Thymus (tissue), 14 donors: ENCODE measurements at places on chromosomes 11 and 22. TPM values are rescaled to one million over a fixed set of nuclear protein-coding genes. Genes with fewer than 3 reads are reported as not detected.
A peak's percentile ranks its signal among the peaks of the same experiment; 100 is the strongest.

GRCh38 chr22:33519071-33519973 is 401.0 kb downstream of the LARGE1 start:
- peak; percentile 46 for DNase-seq

DNA sequence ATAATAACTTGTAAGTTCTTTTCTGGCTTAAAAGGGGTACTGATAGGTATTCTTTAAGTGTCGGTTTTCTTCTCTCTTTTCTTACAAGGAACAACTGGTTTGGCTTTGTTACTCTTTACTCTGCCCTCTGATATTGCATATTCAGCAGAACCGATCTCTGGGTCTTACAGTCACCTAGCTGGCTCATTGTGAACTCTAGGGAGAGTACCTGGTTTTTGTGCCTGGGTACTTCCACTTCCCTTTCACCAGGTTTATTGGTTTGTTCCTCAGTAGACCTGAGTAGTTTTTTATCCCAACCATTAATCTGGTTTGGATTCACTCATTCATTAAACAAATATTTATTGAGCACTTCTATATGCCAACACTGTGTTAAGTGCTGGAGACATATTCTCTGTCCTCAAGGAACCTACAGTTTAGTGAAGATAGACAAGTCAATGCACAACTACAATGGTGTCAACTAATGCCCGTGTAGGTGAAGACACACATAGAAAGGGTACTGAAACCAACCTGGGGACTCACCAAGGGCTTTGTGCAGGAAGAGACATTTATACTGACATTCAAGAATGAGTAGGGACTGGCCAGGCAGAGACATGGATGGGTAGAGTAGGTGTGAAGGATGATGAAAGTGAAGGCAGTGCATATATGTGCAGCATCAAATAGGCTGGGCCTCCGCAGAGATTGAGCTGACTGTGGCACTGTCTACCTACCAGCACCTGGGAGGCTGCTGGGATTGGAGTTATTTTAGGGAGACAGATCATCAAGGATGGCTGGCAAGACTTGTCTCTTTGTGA is 348.8 kb upstream of the C11orf87 start:
- DNase-seq: no peak

DNA sequence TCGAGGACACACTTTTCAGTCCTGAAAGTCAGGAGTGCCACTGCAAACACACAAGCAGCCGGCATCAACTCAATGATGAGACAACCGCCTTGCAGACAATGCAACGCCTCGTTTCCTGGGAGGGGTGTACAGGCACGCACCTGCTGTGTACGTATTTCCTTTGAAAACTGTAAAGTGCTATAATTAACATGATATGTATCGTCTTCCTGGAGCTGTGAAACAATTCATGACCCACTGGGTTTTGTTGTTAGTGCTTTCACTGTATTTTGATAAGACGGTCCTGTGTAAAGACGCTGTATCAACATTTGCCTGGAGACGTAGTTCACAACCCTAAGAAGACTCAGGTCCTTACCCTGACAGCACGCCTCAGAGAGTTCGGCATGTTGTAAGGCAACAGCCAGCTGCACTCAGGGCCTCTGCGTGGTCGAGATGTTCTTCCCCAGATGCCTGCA is 105.7 kb upstream of the ANO1 start:
- peak; percentile 53 for DNase-seq

LDHAL6A gene
- total RNA-seq: not detected

DNA sequence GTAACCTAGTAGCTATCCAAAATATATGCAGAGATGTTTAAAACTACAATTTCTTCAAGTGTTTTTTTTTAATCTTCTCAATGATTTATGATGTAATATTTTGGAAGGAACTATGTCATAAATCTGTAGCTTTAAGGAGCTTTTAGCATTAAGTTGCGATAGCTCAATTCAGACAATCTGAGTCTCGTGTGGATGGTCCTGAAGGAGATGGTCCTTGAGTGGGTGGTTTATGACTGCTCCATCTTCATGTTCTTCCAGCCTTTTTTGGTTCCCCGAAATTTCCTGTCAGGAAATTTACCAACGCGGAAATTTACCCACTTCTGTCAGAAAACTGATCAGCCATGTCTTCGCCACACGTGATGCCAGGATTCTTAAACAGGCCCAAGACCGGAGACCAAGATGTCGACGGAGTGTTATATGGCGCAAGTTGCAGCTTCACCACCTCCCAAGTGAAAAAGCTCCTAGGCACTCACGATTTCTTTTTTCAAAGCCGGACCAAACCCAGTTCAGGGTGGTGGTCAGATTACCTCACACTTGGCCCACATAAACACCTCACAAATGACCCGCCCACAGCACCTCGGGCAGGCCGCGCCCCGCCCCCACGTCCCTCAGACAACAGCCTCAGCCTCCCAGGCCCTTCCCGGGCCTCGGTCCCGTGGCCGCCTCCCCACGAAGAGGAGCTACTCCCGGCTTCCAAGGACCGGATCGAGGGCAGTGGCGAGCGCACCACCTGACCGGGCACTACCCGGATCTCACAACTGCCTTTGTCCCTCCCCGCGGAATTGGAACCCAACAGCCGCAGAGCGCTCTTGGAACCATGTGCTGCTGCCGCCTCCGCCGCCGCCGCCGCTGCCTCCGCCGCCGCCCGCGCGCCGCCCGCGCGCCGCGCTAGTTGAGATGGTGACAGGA is at the start of gene MORC2:
Gene MORC2 (minus strand): TSS at position 760 of the 909 bp plus-strand sequence. CDS start 885 bp downstream, outside the sequence.
- no peak for DNase-seq

GRCh38 chr11:331358-332060 is 10.8 kb upstream of the IFITM3 start:
- no peak for DNase-seq

- DNase-seq: no peak
These were observed 5.3 kb downstream of the P2RY6 start for GRCh38 chr11:73277467-73277866.

DNA sequence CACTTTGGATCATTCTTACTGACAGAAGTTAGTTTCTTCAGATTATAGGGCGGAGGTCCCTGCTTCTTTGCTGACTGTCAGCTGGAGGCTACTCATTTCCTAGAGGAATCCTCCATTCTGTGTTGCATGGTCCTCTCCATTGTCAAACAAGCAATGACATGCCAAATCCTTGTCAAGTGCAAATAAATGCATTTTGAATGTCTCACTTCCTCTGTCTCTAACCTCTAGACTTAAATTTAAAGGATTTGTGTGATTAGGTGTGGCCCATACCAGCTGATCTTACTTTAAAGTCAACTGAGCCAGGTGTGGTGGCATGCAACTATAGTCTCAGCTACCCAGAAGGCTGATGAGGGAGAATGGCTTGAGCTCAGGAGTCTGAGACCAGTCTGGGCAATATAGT is 458.4 kb upstream of the CCDC179 start:
- DNase-seq: no peak

OR4D6 gene
- total RNA-seq: not detected

- peak; percentile 74 for DNase-seq
These were observed 32.6 kb downstream of the PRCP start for GRCh38 chr11:82867495-82868082.

DBX1 gene
- total RNA-seq: not detected

- DNase-seq: no peak
These were observed 10.8 kb downstream of the FAM227A start for GRCh38 chr22:38645430-38645829.

GRCh38 chr11:1549338-1550330 is 22.4 kb downstream of the DUSP8 start:
- DNase-seq: no peak

GRCh38 chr11:2931771-2932738 is 2.8 kb upstream of the PHLDA2 start:
- no peak for DNase-seq

- no peak for DNase-seq
These were observed 499.6 kb downstream of the MIAT start for GRCh38 chr22:27156821-27157489.

MUC5AC gene
- 0.05 TPM for total RNA-seq

DNA sequence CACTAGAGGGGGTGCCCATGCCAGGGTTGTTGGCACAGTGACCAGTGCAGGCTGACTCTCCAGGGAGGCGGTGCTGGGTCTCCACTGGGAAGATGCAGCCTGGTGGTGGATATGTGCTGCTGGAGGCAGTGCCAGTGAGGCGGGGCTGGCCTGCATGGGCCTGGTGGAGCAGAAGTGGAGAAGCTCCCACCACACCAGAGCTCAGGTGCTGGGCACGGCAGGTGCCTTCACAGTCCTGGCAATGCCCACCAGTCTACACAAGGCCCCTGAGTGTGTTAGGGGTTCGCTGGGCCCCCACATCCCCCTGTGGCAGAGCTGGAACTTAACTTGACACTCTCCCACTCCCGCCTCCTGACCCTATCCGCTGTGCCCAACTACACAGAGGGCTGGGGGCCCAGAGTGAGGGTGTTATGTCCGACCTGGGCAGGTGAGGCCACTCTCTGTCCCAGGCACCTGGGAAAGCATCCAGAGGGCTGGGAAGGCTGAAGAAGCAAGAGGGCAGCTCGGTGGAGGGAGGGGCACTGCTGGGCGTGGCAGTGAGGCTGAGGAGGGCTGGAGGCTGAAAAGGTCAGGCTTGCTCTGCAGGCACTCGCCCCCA is 102.4 kb upstream of the B3GAT1 start:
- no peak for DNase-seq

- no peak for DNase-seq
These were observed 17.5 kb downstream of the GLB1L2 start for GRCh38 chr11:134349109-134349801.

GRCh38 chr22:27349456-27349855 is 452.1 kb downstream of the MN1 start:
- no peak for DNase-seq

- DNase-seq: no peak
These were observed 1.9 kb downstream of the RCOR2 start for GRCh38 chr11:63914896-63915691.

DNA sequence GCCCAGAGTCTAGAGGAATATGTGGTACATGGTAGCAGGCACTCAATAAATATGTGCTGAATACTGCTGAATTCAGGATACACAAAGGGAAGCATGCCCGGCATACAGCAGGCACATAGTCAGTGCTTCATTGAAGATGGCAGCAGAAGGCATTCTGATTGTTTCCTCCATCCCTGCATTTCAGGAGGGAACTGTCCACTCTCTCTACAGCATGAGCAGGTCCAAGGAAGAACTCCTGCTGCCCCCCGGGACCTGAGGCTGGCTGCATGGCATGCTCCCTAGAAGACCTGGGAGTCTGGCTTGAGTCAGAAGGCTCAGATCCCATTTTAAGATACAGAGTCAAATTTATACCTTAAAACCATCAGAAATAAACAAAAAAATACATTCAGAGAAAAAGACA is 319.3 kb upstream of the NARS2 start:
- no peak for DNase-seq

DNA sequence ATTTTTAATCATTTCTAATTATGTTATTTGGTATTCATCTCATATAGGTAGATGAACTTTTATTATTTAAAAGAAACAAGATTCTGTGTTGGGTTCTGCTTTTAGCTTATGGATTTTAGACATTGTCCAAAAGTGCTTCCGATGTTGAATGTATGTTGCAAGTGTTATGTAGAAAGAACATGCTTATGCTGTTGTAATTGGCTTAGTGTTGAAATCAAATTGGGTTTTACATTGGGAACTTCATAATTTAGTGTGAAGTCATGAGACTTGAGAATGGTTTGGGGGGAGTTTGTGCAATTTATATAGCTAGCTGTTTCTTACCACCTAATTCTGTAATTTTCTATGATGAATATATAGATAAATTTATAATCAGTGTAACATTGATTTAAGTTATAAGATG is 3.6 kb downstream of the MTMR3 start:
- no peak for DNase-seq

ATXN10 gene
- 111 TPM for total RNA-seq

- no peak for DNase-seq
These were observed 63.1 kb downstream of the ARHGEF12 start for GRCh38 chr11:120399307-120399706.

- no peak for DNase-seq
These were observed 1734.0 kb upstream of the RAG2 start for GRCh38 chr11:38332046-38332445.

MICAL2 gene
- total RNA-seq: 26.8 TPM

DNA sequence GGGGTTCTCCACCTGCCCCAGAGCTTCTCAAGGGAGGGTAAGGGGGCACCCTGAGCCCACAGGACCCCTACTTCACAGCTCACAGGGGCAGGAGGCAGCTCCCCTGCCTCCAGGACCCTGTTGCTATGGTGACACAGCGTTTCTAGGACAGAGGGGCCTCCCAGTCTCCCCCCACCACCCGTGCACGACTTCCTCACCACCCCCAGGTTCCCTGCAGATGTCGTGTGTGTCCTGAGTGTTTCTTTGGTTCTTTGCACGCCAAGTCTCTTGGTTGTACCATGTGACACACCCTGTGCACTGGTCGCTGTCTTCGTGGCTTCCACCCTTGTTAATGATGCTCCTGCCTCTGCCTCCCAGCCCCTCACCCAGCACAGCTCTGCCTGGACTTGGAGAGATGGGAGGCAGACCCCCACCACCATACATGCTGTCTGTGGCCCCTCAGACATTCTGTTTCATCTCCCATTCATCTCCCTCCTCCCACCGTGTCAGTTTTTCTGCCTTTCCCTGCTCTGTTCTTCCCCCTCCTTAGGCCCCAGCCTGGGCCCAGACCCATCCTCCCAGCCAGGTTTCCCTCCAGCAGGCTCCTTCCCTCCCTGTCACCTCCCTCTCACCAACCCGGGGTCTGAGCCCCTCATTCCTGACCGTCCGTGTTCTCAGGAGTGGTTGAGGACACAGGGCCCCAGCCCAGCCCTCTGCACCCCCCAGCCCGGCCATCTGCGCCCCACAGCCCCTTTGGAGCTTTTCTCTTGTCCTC is 24.5 kb upstream of the RAB1B start:
- DNase-seq: peak; percentile 81

ART1 gene
- not detected for total RNA-seq

KRTAP5-10 gene
- not detected for total RNA-seq

- no peak for DNase-seq
These were observed 56.6 kb upstream of the UBASH3B start for GRCh38 chr11:122598971-122599370.

- DNase-seq: no peak
These were observed 12.3 kb downstream of the SPI1 start for GRCh38 chr11:47366020-47366490.

DNA sequence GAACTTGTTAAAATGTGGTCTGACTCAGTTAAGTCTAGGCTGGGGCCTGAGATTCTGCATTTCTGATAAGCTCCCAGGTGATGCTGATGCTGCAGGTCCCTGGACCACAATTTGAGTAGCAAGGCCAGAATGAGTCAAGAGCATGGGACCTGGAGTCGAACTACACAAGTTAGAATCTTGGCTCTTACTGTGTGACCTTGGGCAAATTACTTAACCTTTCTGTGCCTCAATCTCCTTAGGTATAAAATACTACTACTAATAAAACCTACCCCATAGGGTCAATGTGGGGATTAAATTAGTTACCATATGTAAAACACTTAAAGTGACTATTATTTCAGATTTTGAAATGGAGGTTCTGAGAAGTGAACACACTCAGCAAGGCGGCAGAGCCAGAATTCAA is 34.3 kb downstream of the GDPD5 start:
- no peak for DNase-seq
